M059J (cell line): ENCODE measurements at places on chromosomes 13 and 19.
A peak's percentile ranks its signal among the peaks of the same experiment; 100 is the strongest.

GRCh38 chr13:31749929-31750328 lies 10.6 kb downstream of the RXFP2 start:
- peak; percentile 95 for DNase-seq

DNA sequence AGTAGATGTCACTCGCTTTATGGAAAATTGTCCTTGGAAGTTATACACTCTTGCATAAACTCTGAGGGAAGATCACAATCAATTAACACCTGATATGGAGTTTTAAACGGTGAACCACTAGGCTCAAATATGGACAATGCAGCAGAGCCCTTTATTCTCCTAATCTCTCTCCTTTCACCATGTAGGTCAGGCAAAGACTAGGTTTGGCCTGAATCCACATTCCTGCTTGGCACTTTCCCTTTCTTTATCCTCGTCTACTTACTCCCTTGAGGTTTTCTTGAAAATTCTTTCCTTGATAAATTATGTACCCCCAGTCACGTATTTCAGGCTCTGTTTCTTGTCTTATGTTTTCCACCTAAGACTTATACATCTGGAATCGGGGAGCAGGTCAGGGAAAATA lies 751.7 kb downstream of the DACH1 start:
- no peak for DNase-seq

GRCh38 chr19:2608602-2608922 lies 93.9 kb downstream of the GNG7 start:
- DNase-seq: no peak

DNA sequence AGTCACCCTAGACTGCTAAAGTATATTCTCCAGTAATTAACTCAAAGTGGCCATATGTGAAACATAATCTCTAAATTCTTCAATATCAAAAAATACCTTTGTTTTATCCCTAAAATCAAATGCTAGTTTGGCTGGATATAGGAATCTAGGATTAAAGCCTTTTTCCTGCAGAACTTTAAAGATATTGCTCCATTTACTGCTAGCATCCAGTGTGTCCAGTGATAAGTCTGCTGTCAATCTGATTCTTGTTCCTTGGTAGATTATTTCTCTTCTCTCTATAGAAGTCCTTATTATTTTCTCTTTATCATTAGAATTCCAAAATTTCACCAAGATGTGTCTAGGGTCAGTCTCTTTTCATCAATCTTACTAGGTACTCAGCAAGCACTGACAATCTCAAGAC lies 384.6 kb downstream of the FGF14 start:
- no peak for DNase-seq

DNA sequence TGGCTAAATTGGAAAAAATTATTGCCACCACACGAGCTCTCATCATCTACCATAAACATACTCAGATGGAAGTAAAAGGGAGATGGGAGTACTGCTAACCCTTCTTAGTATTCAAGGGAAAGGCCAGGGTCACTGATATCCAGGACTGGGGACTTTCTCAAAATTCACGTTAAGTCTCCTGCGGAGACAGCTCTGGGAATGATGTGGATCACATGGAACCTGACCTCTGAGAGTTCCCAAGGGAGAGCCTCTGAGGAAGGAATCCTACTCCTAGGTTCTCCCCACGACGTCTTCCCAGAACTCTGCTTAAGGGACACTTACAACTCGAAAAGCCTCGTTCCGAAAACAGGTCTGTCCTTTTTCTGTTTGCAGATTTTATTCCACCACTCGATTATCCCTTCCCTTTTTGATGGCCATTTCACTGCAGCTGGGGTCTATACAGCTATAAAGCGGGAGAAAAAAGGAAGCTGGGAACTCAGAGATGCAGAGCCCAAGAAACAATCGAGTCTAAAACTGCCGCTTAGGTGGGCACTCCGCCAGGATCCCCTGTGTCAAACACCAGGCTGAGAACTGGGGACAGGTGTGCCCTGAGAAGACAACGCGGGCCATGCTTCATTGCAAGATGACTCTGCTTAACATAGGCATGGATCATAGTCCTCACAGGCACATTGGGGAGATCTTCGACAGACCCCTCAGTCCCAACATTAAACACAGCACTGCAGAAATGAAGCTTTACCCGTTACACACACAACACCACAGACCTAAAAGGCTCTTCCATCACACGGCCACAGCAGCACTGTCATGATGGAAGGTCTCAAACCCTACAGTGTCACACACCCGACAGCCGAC lies 823 bp upstream of the ZNF567 start:
- no peak for DNase-seq

GRCh38 chr13:112626761-112627160 lies 38.8 kb upstream of the TUBGCP3 start:
- no peak for DNase-seq

DNA sequence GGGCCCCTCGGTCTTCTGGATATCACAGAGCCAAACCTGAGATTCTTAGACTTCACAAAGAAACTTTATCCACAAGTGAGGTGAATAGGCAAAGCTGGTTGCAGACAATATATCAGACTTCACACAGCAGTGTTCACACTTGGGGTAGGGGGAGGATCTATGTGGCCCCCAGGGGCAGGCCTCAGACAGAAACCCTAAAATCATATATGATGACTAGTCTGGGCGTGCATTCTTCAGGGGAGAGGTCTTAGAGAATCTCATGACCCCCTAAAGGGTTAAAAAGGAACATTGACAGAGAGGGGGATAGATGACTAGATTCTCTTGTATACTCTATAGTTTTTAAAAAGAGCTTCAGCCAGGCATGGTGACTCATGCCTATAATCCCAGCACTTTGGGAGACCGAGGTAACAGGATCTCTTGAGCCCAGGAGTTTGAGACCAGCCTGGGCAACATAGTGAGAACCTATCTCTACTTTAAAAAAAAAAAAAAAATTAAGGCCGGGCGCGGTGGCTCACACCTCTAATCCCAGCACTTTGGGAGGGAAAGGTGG lies 2.8 kb downstream of the TYROBP start:
- peak; percentile 49 for DNase-seq

DNA sequence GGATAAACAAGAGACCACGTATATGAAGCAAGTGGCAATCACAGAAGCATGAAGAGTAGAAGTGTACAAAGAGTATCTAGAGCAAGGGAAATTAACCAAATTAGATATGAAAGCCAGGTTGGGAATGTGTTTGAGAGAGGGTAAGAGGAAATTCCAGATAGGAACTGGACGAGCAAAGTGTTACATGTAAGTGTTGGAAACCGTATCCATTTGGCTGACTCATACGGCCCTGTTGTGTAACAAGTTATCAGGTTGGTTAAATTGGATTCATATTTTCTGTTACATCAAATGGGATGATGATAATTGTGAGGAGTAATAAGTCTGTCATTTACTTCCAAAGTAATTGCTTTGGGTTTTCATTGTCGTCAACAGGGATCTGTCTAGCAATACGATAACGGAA lies 46.7 kb downstream of the RXFP2 start:
- DNase-seq: no peak

GRCh38 chr13:90205911-90206310 lies 1141.6 kb upstream of the MIR17HG start:
- no peak for DNase-seq

DNA sequence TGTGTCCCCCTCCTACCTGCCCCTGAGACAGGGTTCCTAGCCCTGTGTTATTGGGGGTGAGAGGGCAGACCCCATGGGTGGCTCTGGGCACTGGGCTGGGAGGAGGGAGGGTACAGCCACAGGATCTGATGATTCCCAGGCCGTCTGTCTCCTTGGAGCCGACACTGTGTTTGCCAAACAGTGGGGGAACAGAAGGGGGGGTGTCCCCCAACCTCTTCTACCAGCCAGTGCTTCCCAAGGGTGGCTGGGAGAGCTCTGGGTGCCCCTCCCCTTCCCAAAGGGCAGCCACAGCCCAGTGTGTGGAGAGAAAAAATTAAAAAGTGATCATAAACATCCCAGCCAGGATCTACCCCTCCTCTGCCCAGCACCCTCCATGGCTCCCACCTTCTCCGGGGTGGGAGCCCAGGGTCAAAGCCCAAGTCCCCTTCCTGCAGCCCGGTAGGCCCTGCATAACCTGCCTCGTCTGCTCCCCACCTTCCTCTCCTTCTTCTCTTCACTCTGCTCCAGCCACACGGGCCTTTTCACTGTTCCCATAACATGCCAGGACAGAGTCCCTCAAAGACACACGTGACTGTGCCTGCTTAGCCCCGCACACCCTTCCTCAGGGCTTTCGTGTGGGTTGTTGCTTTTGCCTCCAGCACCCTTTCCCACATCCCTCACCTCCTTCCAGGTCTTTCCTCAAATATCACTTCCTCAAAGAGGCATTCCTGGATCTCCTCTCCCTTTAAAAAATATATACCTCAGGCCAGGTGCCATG lies 1.4 kb upstream of the PLIN4 start:
- DNase-seq: peak; percentile 57

GRCh38 chr19:58350001-58350861 lies 3.1 kb downstream of the A1BG start:
- no peak for DNase-seq

GRCh38 chr13:22024381-22024994 lies 353.6 kb downstream of the FGF9 start:
- no peak for DNase-seq

GRCh38 chr13:33351319-33351718 lies 65.8 kb upstream of the STARD13 start:
- peak; percentile 52 for DNase-seq

DNA sequence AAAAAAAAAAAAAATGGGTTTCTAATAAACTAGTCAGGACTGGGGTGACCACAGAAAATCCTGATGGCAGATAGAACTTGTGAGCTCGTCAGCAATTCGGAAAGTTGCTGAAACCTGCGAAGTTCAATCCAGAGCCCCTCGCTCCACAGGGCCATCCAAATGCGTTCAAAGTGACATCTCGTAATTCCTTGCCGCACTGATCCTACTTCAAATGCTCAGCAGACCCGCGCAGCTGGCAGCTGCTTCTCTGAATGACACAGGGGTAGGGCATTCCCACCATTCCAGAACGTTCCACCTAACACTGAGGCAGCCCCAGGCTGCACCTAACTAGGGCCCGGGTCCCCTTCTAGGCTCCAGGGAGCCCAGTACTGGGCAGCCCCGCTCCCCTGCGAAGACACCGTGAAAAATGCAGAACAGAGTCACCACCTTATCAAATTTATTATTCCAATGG lies 4.8 kb upstream of the DAPK3 start:
- peak; percentile 24 for DNase-seq

- no peak for DNase-seq
These were observed 43.6 kb downstream of the SLAIN1 start for GRCh38 chr13:77740931-77741596.

- DNase-seq: no peak
These were observed 51.9 kb upstream of the C1QTNF9B start for GRCh38 chr13:23949200-23949599.

GRCh38 chr13:26962671-26963070 lies 202.1 kb upstream of the GPR12 start:
- DNase-seq: no peak

DNA sequence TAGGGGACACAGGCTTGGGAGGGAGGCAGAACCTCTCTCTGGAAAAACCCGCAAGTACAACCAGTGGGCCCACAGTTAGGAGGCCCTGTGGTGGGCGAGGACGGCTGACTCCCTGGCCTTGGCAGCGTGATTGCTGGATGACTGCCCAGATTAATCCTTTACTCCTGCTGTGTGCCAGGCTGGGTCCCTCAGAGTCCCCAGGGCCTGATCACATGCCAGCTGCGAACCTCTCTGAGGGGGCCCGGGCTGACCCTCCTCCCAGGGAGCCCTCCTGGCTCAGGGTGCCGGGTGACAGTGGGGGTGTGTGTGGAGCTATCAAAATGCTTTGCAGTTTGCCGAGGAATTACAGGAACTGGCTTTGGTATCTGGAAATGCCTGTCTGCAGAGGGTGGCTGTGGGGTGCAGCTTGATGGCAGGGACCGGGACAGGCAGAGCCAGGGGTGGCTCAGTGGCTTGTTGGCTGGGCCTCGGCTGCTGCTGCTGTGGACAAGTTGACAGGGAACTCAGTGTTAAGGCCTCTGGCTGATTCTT lies 48.9 kb downstream of the DNM2 start:
- no peak for DNase-seq

DNA sequence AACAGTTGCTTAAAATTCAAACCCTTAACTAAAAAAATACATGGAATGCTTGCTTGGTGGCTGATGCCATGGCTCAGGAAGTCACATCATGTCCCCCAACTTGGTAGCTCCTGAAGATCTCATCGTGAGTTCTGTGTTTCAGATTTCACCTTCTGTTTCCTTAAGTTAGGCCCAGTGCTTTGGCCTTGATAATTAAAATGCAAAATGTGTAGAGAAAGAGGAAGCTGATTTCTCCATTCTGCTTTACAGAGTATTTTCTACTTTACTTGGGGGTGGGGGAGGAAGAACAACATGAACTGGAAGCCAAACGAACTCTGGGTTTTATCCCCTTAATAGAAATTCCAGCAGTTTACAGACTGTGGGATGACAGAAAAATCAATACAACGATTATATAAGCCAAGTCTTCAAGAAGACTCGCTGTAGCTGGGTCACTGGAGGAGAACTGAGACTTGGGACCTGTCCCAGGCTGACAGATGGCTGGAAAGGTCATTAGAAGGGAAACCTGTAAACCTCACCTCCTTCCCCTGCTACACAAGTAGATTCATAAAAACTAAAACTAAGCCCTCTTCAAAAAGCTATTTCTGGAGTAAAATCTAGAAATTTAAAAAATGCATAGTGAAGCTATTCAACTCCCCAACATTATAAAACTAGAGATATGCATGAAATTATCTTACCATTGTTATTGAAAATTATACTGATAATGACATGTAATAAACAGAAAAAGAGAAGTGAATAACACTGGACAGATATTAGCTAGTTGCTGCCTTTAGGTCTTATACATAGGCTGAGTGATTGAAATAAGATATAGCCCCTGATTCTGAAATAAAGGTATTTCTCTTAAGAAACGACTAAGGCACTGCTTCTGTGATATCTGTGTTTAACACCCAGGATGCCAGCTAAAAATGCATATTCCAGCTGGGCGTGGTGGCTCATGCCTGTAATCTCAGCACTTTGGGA lies 22.1 kb upstream of the GGACT start:
- no peak for DNase-seq

DNA sequence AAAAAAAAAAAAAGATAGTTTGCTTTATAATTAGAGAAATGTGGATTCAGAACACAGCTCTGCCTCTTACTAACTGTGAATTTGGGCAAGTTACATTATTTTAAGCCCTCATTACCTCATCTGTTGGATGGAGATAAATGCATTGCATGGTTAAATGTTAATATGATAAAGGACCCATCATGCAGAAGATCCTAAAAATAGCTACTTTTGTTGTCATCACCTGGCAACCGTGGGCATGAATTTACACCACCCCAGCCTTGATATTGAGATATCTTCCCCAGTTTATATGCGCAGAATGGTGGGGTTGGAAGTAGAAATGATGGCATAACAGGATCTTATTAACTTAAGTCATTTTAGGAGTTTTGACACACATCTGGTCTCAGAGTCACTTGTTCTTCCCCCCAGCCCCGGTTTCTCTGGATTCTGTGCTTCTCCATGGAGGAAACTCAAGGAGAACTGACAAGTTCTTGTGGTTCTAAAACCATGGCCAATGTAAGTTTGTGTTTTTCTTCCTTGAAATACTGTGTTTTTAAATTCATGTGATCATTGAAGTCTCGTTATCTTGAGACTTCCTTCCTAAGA lies 8.9 kb downstream of the ZNF546 start:
- peak; percentile 15 for DNase-seq
